ENCODE measurements at places on chromosomes 16 and 17.
A peak's percentile ranks its signal among the peaks of the same experiment; 100 is the strongest.

GRCh38 chr16:83717814-83718213, 90.0 kb upstream of the HSBP1 start:
- DNase-seq: peak; percentile 71

DNA sequence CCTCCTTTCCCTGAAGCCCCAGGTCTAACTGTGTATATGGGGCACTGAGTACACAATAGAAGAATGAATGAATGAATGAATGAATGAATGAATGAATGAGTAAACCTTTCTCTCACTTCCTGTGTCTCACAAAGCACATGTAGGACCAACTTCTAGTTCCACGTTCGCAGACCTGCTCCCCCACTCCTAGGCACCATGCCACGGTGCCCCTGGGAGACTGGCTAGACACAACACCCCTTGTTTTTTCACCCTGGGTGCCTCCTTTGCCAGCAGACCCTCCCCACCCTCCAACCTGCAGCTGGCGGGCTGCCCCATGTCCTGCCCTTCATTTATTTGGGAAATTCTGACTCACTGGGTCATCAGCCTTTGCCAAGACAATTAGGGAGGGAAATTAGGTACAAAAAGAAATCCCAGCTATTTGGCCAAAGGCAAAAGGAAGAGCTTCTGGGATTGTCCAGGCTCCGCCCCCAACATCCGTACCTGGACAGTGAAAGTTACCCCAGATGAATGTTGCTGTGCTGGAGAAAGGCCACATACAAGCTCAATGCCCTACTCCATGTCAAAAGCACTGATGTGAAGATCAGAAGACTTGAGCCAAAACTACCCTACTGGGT, 7.7 kb downstream of the CES1 start:
- DNase-seq: no peak

DNA sequence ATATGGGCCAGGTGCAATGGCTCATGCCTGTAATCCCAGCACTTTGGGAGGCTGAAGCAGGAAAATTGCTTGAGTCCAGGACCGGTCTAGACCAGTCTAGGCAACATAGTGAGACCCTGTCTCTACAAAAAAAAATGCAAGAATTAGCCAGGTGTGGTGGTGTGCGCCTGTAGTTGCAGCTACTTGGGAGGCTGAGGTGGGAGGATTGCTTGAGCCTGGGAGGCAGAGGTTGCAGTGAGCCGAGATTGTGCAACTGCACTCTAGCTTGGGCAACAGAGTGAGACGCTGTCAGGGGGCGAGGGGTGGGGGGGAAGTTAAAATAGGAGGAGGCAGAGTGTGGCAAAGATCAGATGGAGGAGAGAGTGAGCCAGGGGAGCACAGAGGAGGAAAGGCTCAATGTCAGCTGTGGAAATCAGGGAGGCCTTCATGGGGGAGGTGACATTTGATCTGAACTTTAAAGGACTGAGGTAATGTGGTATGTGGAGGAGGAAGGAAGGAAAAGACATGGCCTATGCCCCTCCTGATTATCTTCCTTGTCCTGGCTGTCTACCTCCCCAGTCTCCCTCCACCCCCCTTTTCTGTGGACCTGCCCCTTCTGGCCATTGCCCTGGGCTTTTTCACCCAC, 4.7 kb upstream of the GOT2 start:
- DNase-seq: no peak

GRCh38 chr16:2924901-2925755, 13.4 kb downstream of the FLYWCH1 start:
- DNase-seq: no peak

DNA sequence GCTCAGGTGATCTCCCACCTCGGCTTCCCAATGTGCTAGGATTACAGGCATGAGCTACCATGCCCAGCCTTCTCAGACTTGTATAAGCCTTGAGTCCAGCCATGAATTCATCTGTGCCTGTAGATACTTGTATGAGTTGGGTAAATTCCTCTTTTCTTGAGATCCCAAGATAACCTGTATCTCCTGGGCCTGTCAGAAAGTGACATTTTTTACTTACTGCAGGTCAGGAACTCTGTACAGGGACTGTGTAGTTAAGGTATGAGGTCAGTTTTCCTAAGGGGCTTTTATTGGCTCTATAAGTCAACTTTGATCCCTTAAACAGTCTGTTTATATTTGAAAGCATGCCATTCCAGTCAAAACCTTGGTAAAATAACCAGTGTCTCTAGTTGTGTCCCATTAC, 106.3 kb upstream of the HAS3 start:
- no peak for DNase-seq

GRCh38 chr17:40190197-40191021, 13.1 kb downstream of the RAPGEFL1 start:
- DNase-seq: no peak

- peak; percentile 32 for DNase-seq
Observed at GRCh38 chr16:63945806-63946205, 1176.1 kb downstream of the CDH11 start.

DNA sequence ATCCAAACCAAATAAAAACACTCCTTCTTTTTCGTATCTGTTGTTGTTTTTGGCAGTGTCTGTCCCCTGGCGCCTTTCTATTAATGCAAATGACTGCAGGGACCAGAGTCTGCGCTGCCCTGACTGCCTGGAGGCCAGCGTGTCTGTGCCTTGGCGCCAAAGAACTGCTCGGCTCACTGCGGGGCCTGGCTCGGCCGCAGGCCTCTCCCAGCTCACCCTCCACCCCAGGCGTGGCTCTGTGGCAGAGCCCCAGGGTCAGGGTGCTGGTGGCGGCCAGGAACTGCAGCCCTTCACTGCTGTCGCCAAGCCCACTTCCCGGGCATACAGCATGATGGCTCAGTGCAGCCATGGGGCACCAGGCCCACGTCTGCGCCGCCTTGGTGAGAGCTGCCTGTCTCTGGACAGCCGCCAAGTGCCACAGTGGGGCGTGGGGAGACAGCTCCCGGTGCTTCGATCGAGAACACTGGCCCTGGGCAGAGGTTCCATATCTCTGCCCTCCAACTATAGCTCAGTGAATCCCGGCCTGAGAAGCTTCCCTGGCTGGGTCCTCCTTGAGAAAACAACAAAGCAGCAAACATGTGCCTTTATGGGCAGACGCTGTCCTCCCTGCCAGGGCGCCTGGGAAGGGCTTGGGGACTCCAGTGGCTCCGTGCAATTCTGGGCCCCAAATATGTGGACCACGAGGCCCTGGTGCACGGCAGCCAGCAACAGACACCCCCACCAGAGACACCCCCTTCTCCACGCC, 11.1 kb downstream of the CANT1 start:
- DNase-seq: peak; percentile 34

DNA sequence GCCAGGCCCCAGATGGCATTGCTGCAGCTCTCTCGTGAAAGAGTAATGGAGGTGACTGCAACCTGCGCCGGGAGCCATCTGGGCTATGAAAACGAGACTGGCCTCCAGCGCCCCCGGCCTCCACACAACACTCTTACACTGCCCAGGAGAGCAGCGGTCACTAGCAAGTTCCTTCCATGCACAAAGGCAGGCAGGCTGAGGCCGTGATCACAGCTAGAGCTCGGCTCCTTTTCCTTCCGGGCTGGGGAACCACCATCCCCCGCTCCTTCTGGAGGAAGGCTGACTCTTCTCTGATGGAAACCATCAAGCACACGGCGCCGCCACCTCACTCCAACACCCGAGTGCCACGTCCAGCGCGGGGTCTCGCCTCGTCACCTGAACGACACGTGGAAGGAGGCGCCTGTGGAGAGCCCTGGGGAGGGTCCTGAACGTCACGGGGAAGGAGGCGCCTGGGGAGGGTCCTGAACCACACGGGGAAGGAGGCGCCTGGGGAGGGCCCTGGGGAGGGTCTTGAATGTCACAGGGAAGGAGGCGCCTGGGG, 61.9 kb downstream of the KLHDC4 start:
- DNase-seq: no peak

DNA sequence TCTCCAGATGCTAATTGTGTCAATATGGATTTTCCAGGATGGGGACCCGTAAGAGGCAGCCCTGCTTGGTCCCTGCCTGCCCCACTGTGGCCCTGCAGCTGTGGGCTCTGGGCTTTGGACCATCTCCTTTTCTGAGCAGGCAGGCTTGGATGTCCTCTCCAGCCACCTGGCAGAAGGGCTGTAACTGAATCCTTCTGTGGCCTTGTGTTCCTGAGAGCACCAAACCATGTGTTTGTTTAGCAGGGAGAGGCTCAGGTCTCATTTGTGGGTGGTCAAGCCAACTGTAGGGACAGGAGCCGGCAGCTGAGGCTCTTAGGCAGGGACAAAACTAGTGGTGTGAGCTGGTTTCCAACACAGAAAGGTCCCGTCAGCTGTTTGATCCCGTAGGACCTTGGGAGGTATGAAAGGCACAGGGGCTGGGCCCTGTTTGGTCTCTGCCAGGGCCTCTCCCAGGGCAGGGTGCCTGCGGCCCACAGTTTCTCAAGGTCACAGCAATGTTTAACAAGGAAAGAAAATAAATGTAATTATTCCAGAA, 18.5 kb downstream of the SEC14L5 start:
- DNase-seq: no peak

Data from AG20443 (cell line).